ENCODE measurements at places on chromosomes 7 and 10. TPM values are rescaled to one million over a fixed set of nuclear protein-coding genes. Genes with fewer than 3 reads are reported as not detected.
A peak's percentile ranks its signal among the peaks of the same experiment; 100 is the strongest.

GRCh38 chr7:135980012-135980551, 2.9 kb upstream of the MTPN start:
- H3K4me3 ChIP-seq, result peak overlapping the region; percentile 44
- no peaks in the 10 kb centered on the region for H3K36me3 ChIP-seq
- no peak for DNase-seq
- H3K27ac ChIP-seq, result no peak overlapping the region

DNA sequence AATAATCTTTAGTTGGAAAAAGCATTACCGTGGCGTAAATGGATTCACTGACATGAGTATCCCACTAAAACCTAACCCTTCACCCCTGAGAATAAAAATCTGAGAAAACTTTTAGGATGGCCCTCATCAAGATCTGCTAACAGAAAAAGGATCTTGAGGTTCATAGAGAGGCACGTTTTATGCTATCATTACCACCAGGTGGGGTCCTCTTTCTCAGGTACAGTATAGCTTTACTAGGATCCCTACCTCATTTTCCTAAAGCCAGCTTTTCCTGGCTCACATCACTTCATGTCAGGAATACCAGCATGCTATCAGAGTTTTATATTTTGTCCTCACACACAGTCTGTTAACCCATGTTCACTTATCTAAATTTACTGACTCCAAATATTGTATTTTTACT, 173.7 kb downstream of the POM121L12 start:
- no peak overlapping the region for H3K4me3 ChIP-seq
- H3K36me3 ChIP-seq, result no peaks in the 10 kb centered on the region
- no peak overlapping the region for H3K27ac ChIP-seq
- no peaks in the 10 kb centered on the region for H3K4me1 ChIP-seq
- no peak for DNase-seq
- no peaks in the 10 kb centered on the region for H3K27me3 ChIP-seq

DNA sequence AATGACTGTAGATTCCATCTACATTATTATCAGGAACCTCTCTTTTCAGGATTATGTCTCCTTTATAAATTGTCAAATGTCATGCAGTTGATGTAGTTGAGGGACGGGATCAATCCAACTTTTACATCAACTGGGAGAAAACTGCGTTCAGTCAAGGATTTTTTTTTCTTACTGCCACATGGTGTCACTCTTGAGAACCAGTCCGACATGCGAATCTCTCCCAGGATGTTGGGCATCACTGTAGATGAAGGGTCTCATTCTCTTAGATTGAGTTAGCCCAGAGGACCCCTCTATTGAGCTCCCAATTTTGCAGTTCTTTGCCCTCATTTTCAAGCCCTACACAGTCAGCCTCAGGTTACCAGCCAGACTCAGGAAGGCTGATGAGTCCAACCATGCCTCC, 120.3 kb upstream of the PTPRZ1 start:
- H3K27me3 ChIP-seq, result no peaks in the 10 kb centered on the region
- H3K36me3 ChIP-seq, result no peaks in the 10 kb centered on the region
- H3K4me1 ChIP-seq, result no peaks in the 10 kb centered on the region
- H3K27ac ChIP-seq, result no peak overlapping the region
- DNase-seq, result no peak
- H3K4me3 ChIP-seq, result no peak overlapping the region

- H3K27ac ChIP-seq, result no peak overlapping the region
- peaks cover 41% of the 10 kb centered on the region for H3K4me1 ChIP-seq
- no peak for DNase-seq
- H3K36me3 ChIP-seq, result no peaks in the 10 kb centered on the region
These were observed 9.7 kb downstream of the TM9SF3 start for GRCh38 chr10:96577069-96577468.

GRCh38 chr7:150871601-150872000, 19.3 kb downstream of the AOC1 start:
- H3K27ac ChIP-seq, result no peak overlapping the region
- H3K27me3 ChIP-seq, result no peaks in the 10 kb centered on the region
- no peak for DNase-seq
- H3K4me3 ChIP-seq, result no peak overlapping the region

DNA sequence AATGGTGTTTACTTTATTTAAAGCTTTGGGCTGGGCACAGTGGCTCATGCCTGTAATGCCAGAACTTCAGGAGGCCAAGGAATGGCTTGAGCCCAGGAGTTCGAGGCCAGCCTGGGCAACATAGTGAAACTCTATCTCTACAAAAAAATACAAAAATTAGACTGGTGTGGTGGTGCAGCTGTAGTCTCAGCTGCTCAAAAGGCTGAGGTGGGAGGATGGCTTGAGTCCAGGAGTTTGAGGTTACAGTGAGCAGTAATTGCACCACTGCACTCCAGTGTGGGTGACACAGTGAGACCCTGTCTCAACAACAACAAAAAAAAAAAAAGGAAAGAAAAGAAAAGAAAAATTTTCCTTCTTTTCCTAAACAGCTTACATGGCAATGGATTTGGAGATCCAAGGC, 22.0 kb downstream of the SLC16A9 start:
- no peak for DNase-seq
- H3K4me3 ChIP-seq, result no peak overlapping the region
- H3K36me3 ChIP-seq, result peaks cover 8% of the 10 kb centered on the region
- no peaks in the 10 kb centered on the region for H3K4me1 ChIP-seq
- no peaks in the 10 kb centered on the region for H3K27me3 ChIP-seq

GRCh38 chr7:50212016-50212325, 92.5 kb upstream of the IKZF1 start:
- no peak overlapping the region for H3K4me3 ChIP-seq
- H3K27me3 ChIP-seq, result no peaks in the 10 kb centered on the region
- H3K36me3 ChIP-seq, result no peaks in the 10 kb centered on the region

DNA sequence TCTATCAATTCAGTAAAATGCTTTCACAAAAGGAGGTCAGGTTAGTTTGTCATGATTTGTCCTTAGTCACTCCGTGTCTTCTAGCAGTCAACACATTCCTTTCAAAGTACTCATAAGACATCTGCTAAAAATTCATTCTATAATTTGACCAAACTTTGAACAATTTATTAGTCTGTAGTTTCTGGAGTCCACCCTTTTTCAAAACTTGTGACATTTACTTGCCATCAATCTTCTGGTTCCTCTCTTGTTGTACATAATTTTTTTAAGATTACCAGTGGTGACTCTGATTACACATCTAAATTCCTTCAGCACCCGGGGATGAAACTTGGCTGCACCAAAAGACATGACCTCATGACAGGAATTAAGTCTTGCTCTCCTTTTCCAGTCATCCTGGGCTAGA, 130.1 kb downstream of the NEBL start:
- H3K4me1 ChIP-seq, result peaks cover 23% of the 10 kb centered on the region
- H3K27ac ChIP-seq, result peak overlapping the region; percentile 50
- no peak overlapping the region for H3K4me3 ChIP-seq
- H3K27me3 ChIP-seq, result no peaks in the 10 kb centered on the region
- DNase-seq, result no peak

- no peaks in the 10 kb centered on the region for H3K27me3 ChIP-seq
- no peaks in the 10 kb centered on the region for H3K4me1 ChIP-seq
- no peak overlapping the region for H3K4me3 ChIP-seq
- no peak for DNase-seq
- no peaks in the 10 kb centered on the region for H3K36me3 ChIP-seq
- no peak overlapping the region for H3K27ac ChIP-seq
These were observed 902.9 kb upstream of the LRRN3 start for GRCh38 chr7:110187877-110188554.

DNA sequence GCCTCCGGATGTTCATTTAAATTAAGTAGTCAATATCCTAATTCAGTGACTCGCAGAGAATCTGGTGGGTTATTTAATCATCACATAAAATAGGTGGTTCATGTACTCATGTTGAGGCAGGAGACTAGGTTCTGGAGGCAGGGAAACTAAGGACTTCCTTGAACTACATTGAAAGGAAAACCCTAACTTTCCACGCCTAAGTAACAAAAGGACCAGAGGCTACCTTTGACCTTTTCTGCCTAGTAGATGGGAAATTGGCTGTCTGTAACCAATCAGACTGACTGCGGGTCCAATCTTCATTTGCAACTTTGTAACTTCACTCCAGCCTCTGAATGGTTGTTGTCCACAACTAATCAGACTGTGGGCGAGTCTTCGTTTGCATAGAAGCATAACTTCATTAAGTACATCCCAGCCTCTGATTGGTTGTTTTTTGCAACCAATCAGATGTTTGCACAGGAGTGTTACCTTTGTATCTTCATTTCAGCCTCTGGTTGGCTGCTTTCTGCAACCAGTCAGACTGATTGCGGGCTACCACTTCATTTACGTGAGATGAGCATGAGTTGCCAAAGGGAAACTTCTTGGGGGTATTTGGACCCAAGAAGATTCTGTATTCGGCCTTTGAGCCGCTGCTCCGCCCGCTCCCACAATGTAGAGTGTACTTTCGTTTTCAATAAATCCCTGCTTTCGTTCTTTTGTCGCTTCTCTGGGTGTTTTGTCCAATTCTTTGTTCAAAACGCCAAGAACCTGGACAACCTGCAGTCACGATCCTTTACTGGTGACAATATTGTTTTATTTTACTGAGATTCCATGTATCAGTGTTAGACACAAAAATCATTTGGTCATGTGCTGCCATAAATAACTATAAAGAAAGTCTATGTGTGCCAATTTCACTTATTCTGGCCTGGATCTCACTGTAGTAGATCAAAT, 1.7 kb upstream of the ST7 start:
- no peaks in the 10 kb centered on the region for H3K27me3 ChIP-seq
- H3K4me1 ChIP-seq, result peaks cover 46% of the 10 kb centered on the region
- H3K36me3 ChIP-seq, result no peaks in the 10 kb centered on the region
- no peak for DNase-seq
- no peak overlapping the region for H3K4me3 ChIP-seq
- H3K27ac ChIP-seq, result peak overlapping the region; percentile 90

- no peak overlapping the region for H3K27ac ChIP-seq
- H3K27me3 ChIP-seq, result no peaks in the 10 kb centered on the region
These were observed 90.5 kb downstream of the SGMS1 start for GRCh38 chr10:50533296-50533695.

DNA sequence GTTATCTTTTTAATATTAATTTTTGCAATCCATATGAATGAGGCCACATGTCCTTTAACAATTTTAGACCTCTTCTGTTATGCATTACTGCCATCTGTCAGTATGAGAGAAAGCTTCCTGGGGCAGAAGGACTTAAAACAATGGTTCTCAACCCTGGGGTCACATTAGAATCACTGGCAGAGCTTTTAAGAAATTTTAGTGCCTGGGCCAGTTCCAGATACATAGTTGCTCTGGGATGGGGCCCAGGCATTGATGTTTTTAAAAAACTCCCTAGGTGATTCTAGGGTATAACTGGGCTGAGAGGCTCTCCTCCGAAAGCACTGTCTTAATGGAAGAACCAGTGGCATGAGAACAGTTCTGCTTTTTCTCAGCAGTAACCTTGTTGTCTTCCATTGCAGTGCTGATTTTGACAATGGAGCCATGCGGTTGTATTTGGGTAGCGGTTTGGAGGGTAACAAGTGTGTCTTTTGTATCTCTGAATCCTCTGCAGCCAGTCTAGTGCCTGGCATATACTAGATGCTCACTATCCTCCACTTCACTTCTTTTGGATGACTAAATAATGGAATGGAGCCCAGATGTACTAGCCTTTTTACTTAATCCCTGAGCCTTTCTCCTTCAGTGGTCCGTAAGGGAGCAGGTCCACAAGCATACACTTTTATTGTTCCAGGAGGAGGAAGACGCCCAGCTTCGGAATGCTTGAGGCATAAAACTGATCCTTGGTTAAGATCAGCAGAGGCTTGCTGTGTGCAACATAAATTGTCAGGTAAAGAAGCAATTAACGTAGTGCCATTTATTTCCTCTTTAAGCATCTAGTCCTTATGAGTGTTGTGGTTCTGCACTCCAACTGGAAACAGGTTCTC, 227.1 kb downstream of the AUTS2 start:
- H3K36me3 ChIP-seq, result no peaks in the 10 kb centered on the region
- no peak overlapping the region for H3K4me3 ChIP-seq

- H3K4me1 ChIP-seq, result no peaks in the 10 kb centered on the region
- no peaks in the 10 kb centered on the region for H3K36me3 ChIP-seq
- DNase-seq, result no peak
- H3K27me3 ChIP-seq, result no peaks in the 10 kb centered on the region
- H3K27ac ChIP-seq, result no peak overlapping the region
These were observed 361.0 kb upstream of the FZD8 start for GRCh38 chr10:36003031-36003600.

DNA sequence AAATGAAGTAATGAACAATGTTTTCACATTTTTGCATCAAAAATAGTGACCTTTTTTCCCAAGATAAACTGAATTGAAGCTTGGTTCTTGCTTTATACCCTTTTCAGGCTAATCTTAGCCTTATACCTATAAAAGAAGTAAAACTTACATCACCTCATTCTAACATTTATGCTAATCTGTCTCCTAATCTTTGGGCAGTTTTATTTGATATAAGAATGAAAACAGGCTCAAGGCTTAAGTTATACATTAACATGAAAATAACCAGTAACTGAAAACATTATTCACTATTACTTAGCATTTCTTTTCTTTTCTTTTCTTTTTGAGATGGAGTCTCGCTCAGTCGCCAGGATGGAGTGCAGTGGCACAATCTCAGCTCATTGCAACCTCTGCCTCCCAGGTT, 113.1 kb downstream of the HIBADH start:
- no peak for DNase-seq
- no peaks in the 10 kb centered on the region for H3K36me3 ChIP-seq
- H3K27ac ChIP-seq, result no peak overlapping the region
- H3K4me1 ChIP-seq, result no peaks in the 10 kb centered on the region
- H3K27me3 ChIP-seq, result no peaks in the 10 kb centered on the region

DNA sequence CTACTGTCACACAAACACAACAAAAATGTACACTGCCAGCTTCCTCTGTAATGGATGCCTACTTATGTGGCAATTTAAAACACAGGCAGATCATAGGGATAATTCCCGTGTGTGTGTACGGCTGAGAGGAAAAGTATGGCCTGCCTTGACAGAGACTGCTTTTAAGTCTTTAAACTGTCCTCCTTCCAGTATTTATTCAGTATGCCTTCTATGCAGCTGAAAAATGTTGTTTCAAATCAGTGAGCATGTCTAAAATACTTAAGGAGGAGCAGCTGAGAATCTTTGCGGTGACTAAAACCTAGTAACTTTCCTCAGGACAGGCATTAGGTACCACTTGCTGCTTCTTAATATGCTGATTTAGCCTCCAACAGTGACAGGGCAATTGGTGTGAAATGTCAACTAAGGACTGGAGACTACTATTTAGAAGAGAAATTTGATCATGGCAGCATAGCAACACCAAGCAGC, 126.3 kb downstream of the CACNA2D1 start:
- no peaks in the 10 kb centered on the region for H3K27me3 ChIP-seq
- H3K4me1 ChIP-seq, result peaks cover 4% of the 10 kb centered on the region
- no peak overlapping the region for H3K4me3 ChIP-seq
- DNase-seq, result no peak

DNA sequence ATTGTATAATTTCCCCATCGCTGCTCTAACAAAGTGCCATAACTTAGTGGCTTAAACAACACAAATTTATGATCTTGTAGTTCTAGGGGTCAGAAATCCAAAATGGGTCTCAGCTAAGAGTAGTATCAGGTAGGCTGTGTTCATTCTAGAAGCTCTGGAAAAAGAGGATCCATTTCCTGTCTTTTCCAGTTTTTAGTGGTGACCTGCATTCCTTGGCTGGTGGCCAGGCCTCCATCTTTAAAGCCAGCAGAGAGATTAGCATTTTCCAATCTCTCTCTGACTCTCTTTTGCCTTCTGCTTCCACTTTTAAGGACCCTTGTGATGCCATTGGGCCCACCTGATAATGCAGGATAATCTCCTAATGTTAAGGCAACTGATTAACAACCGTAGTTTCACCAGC, 41.0 kb upstream of the C10orf120 start:
- no peaks in the 10 kb centered on the region for H3K4me1 ChIP-seq
- no peaks in the 10 kb centered on the region for H3K27me3 ChIP-seq
- DNase-seq, result no peak
- no peak overlapping the region for H3K27ac ChIP-seq
- no peak overlapping the region for H3K4me3 ChIP-seq
- no peaks in the 10 kb centered on the region for H3K36me3 ChIP-seq

ADCY1 gene
- total RNA-seq, result 0.85 TPM

PROSER2 gene
- total RNA-seq, result 9.5 TPM

CHN2 gene
- 22.6 TPM for total RNA-seq
